ENCODE measurements at places on chromosomes 4 and X.

- peak; percentile 53 for DNase-seq
These were observed 3.2 kb downstream of the ACOX3 start for GRCh38 chr4:8437281-8437680.

DNA sequence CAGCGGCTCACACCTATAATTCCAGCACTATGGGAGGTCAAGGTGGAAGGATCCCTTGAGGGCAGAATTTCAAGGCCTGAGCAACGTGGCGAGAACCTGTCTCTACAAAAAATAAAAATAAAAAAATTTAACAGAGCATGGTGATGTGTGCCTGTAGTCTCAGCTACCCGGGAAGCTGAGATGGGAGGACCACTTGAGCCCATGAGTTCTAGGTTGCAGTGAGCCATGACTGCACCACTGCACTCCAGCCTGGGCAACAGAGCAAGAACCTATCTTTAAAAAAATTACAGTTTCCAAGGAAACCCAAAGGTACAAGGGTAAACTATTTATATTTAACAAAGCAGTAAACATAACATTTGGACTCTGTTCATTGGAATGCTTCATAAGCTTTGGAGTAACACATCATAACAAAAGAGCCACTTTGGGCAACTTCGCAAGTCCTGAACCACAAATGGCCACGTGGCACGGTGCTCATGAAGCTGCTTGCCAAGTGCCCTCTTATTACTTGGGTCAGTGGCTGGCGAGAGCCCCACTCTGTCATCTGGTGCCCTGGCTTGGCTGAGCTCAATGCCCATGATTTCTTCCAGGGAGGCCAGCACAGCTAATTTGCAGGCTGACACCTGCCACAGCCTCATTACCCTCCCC is 165.6 kb downstream of the SH3KBP1 start:
- no peak for DNase-seq

DNA sequence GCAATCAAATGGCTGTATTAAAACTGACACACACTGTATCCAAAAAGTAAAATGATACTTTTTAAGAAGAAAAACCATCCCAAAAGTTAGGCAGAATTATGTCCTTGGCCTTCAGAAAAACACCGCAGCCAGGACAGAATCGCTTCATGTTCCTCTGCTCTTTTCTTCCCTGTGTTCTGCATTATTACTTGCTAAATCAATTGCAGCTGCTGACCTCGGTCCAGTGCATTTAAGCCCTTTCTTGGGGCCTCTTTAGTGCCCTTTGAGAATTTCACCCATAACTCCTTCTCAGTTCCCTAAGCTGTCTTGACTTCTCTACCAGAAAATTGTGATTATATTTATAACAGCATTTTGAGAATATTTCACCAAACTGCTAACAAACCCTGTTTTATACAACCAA is 696.9 kb downstream of the PCDH7 start:
- no peak for DNase-seq

- no peak for DNase-seq
These were observed 459.8 kb upstream of the CTSO start for GRCh38 chr4:156413239-156414135.

- DNase-seq: no peak
These were observed 13.7 kb downstream of the LRPAP1 start for GRCh38 chr4:3518511-3518880.

DNA sequence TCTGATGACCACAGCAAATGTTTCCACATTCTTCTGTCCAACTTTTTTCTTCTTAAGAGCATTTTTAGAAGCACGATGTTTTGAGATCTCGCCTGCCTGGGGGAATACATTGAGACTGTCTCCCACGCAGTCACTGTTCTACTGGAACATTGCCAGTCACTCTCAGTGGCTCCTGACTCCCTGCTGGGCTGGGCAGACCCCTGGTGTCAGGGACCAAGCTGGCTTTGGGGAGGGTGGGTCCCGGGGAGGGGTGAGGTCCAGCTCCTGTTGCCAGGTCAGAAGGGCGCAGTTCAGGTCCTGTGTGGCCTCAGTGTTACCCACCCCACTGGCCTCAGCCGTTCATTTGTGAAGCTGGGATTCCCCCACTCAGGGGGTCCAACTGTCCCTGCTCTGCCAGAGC is 18.9 kb upstream of the ABLIM2 start:
- DNase-seq: no peak

DNA sequence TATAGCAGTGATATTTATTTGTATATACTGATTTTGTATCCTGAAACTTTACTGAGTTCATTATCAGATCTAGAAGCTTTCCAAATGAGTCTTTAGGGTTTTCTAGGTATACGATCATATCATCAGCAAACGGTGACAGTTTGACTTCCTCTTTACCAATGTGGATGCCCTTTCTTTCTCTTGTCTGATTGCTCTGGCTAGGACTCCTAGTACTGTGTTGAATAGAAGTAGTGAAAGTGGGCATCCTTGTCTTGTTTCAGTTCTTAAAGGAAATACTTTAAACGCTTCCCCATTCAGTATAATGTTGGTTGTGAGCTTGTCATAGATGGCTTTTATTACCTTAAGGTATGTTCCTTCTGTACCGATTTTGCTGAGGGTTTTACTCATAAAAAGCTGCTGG is 37.5 kb downstream of the CBR4 start:
- no peak for DNase-seq

DNA sequence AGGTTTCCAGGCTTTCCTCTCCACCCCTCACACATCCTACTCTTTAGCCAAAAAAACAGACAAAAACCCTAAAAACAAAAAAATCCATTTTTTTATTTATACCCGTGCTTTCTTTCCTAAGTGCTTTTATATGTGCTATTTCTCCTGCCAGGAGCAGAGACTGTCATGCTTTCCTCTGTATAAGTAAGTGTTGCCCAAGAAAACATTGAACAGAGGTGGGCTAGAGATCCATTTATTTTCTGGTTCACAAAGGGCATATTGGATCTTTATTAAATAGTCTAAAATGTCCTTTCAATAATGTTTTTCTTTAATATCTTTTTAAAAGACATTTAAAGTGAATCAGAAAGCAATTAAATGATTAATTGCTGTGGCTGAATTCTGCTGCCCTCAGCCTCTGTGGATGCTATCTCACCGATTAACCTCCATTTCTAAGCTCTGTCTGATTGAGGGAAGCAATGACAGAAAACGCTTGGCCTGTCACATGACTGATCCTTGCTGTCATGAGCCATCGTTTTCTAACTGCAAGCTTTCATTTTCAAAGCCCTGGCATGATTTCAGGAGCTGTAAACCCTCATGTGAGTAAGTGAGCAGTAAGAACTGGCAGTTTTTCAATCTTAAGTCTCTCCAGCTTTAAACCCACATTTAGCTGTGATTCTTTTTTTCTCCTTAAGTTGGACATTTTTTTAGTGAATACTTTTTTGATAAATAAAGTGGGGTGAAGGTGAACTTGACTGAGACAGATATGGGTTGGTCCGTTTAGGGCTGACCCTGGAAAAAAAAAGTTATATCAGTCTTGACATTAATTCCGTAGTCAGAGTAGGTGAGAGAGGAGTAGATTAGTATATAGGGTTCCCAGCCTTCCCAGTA is 180.7 kb upstream of the PGRMC2 start:
- DNase-seq: peak; percentile 99

DNA sequence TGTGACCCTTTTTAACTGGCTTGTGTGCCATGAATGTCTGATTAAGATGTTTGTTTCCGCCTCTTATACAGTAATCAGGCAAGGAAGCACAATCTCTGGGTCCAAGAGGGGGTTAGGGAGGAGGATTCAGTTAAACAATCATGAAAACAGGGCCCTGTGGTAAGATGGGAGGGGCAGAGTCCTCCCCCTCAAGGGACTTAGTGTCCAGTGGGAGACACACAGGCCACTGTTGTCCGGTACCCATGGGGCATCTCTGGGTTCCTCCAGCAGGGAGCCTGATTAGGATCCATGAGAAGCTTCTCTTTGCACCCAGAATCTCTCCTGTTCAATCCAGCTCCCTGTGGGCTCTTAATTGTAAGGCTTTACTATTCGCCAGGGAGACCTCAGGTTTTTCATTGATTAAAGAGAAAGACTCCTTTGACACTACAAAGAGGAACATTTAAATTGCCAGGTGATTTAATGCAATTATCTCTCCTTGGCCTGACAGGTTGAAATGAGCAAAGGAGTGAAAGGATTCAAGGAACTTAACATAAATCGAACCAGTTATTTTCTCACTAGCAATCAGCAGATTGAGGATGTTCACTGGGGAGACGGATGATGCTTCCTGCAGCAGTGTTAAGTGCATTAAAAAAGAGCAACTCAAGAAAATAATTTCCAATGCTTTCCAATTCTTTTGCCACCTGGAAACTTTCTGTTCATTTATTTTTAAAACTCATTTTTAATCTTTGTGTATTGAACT is 225.4 kb downstream of the PTTG2 start:
- no peak for DNase-seq

DNA sequence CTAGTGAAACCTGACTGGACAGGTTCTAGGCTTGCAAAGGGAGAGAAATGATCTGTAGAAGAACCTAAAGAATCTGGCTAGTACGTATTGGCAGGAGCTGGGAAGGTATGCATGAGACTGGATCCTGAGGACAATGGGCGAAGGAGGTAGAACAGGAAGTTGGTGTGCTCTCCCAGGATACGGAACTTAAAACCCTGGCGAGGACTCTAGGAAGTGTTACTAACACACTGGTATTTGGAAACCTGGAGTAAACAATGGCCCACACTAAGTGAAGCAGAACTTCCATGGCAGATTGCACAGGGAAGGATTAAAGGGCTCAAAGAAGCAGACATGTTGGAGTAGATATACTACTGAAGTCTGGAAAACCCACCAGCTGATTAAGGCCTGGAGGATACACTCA is 9.1 kb downstream of the SYN1 start:
- DNase-seq: no peak

DNA sequence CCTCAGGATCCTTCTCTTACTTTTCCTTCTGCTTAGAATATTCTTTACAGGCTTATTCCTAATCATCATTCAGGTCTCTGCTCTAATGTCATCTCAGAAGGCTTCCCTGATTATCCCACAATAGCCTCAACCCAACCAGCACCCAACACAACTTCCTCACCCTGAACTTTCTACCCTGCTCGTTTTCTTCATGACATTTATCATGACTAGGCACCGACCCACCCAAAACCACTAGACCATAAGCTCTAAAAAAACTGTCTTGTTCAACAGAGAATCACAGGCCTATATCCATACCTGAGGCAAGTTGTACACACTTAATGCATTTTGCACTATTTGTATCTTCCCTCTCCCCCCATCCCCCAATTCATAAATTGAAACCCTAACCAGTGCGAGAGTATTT is 95.3 kb downstream of the SH3RF1 start:
- DNase-seq: no peak

DNA sequence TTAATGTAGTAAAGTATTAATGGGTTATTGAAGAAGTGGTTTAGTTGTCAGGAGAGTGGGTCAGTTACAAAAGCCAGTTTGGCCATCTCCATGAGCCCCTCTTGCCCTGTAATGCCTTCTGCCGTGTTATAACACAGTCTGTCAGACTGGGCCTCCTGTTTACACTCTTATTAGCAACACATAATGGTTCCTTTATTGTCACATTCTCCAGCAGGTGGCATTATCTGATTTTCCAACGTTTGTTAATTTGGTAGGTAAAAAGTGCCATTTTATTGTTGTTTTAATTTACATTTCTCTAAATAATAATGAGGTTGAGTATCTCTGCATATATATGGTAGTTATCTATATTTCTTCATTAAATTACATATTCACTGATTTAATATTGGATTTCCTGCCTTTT is 560.8 kb downstream of the FGF13 start:
- no peak for DNase-seq

GRCh38 chr4:183635741-183636140 is 23.2 kb downstream of the RWDD4 start:
- no peak for DNase-seq

DNA sequence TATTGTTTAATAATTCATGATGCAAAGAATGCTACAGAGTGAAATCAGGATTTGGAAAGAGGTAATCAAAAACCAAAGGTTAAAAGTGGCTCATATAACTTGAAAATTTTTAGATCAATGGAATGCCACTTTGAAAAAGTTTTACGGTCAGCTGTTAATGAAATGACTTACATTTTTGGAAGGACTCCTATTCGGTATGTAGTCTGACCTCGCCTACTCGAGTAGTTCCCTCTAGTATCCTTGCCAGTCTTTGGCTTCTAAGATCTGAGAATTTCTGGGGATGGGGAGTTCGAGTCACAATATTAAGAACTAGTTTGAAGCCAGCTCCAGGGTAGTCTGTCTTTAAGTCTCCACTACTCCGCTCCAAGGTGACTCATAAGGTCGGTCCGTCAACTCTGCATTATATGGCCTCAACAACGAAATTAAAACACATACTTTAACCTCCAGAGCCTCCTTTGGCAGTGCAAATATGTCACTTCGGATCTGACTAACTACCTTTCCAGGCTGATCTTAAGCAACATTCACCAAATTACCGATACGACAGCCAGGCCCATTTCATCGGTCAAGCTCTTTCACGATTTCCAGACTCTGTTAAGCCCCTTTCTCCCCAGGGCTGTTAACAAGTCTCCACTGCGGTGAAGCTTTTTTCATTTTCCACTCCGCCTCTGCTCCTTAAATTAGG is 733 bp upstream of the NAA15 start:
- DNase-seq: peak; percentile 83

DNA sequence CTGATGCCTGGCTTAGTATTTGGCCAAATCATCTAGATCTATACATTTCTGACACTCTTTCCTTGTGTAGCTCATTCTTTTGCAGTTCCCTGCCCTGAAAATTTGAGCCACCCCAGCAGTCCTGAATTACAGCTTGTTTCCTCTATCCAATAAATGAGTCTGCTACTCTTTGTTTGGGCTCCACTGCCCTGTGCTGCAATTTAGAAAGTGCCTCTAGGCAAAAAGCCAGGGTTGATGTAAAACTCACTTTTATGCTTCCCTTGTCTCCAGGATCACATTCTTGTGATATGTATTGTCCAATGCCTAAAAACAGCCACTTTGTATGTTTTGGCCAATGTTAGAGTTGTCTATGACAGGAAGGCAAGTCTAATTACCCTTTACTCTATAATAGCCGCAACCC is 101.7 kb upstream of the MAP3K15 start:
- no peak for DNase-seq

GRCh38 chr4:2827071-2827873 is 16.4 kb upstream of the ADD1 start:
- no peak for DNase-seq

- DNase-seq: peak; percentile 23
These were observed 15.6 kb upstream of the ASMTL start for GRCh38 chrX:1468250-1468772.

DNA sequence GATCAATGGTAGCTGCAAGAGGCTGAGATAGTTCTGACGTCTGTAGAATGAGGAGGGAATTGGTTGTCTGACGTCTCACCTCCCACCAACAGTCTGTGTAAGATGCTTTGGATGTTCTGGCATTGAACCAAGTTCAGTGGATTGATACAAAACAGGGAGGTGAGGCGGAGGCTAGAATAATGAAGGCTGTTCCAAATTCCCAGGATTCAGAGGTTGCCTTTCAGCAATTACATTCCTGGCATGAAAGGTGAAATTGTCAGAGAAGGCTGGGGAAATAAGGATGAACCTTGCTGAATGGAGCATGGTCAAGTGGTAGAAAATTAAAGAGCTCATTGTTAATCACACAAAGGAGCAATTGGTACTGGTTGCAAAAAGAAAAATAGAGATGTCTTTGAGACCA is 241.6 kb downstream of the FBXW7 start:
- no peak for DNase-seq

GRCh38 chrX:153951683-153952372 is 7.4 kb upstream of the RENBP start:
- no peak for DNase-seq

GRCh38 chr4:101792056-101792590 is 1.6 kb downstream of the BANK1 start:
- no peak for DNase-seq

- DNase-seq: peak; percentile 67
These were observed 245.0 kb upstream of the GPC4 start for GRCh38 chrX:133660281-133660680.

GRCh38 chr4:25884031-25884782 is 21.4 kb upstream of the SEL1L3 start:
- peak; percentile 85 for DNase-seq
